ENCODE measurements at places on chromosomes 16 and 17. TPM values are rescaled to one million over a fixed set of nuclear protein-coding genes. Genes with fewer than 3 reads are reported as not detected.

RFNG gene
- 21.4 TPM for total RNA-seq

SRRM2 gene
- total RNA-seq: 680 TPM

ADORA2B gene
- total RNA-seq: 1.9 TPM

KRTAP4-5 gene
- total RNA-seq: not detected

TUBD1 gene
- 11.0 TPM for total RNA-seq

RPGRIP1L gene
- 10.0 TPM for total RNA-seq

CCL4L2 gene
- total RNA-seq: 11.5 TPM

KPNB1 gene
- total RNA-seq: 736 TPM
